ENCODE measurements at places on chromosomes 13 and 19. TPM values are rescaled to one million over a fixed set of nuclear protein-coding genes. Genes with fewer than 3 reads are reported as not detected.

The UQCR11 gene
- total RNA-seq: 116 TPM

The FPR1 gene
- total RNA-seq: under 0.01 TPM

The CKM gene
- total RNA-seq: not detected

The ZNF296 gene
- 1.2 TPM for total RNA-seq

The ZNF829 gene
- 3.8 TPM for total RNA-seq

The MBD3L2 gene
- not detected for total RNA-seq
